Stimulated activated naive CD4-positive, alpha-beta T cell treated with Interleukin-2 at 50 U/mL for 16 hours (primary cell): ENCODE measurements at places on chromosomes 3 and 15.

DNA sequence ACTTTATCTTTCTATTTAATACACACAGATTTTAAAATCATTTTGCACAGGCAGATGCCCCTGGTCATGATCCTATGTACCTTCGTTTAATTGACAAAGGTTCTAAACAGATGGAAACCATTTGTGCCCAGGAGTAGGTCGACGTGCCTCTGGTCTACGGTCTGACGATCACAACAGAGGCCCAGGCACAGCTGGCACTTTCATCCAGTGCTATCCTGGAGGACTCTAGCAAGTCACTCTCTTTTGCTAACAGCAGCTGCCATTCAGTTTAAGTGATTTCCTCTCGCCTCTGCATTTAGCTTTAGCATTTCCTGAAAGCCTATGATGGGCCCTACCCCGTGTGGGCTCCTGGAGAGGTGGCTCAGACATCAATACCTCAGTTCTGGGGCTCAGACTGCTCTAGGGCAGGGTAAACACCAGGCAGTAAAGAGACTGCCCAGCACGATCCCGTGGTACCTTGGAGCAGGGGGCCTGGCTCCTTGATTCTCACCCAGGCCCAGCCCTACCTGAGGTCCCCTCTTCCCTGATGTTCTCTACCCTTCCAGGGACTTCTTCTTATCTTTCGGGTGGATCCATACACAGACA, 83.2 kb upstream of the SNRPA1 start:
- DNase-seq, result no peak

DNA sequence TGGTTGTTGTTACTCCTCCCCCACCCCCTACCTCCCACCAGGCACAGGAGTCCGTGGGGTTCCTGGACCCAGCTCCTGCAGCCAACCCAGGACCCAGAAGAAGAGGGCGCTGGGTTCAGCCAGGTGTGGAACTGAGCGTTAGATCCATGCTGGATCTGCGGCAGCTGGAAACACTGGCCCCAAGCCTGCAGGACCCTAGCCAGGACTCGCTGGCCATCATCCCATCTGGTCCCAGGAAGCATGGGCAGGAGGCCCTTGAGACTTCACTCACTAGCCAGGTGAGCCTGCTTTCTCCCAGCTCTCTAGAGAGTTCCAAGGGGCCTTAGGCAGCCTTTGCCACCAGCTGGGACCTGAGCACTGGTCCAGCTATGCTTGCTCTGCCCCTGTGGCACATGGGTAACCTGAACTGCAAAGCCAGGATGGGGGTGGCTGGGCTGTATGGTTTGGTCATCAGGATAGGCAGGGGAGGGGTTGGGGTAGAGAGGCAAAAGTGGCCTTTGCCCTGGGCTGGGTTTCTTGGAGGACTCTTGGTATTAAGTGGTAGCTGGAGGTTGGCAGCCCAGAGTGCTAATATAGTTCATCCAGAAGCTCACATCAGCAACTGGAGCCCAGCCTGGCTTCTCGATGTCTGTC, 7.0 kb upstream of the JMJD7 start:
- no peak for DNase-seq

- peak; percentile 81 for DNase-seq
Measured at GRCh38 chr15:66387163-66388042, 691 bp downstream of the MAP2K1 start.

DNA sequence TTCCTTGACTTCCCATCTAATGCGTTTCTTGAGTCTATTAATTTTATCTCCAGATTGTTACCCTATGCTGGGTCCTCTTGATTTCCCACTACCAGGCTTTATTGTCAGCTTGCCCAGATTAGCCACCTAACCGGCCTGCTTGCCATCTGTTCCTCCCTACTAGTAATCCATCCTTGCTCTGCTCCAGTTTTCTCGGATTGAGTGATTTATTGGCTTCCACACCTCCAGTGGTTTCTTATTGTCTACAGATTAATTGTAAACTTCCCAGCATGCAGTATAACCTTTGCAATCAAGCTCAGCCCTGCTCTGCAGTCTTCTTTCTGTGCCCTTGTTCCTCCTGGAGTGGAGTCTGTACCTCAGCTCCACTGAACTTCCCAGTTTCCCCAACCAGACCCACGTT, 63.4 kb downstream of the ARHGEF26 start:
- DNase-seq, result no peak

DNA sequence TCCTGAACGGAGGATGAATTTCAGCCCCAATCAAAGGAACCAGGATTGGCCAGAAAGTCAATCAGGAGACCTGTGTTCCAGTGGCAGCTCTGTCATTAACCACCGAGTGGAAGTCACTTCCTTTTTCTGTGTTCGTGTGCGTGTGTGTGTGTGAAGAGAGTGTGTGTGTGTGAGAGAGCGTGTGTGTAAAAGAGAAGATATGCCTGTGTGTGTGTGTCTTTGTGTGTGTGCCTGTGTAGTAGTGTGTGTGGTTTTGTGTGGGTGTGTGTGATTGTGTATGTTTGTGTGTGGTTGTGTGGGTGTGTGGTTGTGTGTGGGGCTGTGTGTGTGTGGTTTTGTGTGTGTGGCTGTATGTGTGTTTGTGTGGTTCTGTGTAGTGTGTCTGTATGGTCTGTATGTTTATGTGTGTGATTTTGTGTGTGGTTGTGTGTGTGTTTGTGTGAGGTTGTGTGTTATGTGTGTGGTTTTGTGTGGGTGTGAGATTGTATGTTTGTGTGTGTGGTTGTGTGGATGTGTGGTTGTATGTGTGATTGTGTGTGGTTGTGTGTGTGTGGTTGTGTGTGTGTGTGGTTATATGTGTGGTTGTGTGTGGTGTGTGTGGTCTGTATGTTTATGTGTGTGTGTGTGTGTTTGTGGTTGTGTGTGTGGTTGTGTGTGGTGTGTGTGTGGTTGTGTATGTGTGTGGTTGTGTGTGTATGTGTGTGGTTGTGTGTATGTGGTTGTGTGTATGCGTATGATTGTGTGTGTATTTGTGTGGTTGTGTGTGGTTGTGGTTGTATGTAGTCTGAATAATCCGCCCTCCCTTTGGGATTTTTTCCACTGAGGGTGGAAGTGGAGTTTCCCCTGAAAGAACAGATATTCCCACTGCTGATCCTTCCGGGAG, 314.4 kb downstream of the SHQ1 start:
- no peak for DNase-seq

GRCh38 chr3:118974356-118975097, 60.1 kb downstream of the IGSF11 start:
- no peak for DNase-seq

GRCh38 chr3:56398659-56399058, 69.6 kb downstream of the ERC2 start:
- DNase-seq, result no peak

DNA sequence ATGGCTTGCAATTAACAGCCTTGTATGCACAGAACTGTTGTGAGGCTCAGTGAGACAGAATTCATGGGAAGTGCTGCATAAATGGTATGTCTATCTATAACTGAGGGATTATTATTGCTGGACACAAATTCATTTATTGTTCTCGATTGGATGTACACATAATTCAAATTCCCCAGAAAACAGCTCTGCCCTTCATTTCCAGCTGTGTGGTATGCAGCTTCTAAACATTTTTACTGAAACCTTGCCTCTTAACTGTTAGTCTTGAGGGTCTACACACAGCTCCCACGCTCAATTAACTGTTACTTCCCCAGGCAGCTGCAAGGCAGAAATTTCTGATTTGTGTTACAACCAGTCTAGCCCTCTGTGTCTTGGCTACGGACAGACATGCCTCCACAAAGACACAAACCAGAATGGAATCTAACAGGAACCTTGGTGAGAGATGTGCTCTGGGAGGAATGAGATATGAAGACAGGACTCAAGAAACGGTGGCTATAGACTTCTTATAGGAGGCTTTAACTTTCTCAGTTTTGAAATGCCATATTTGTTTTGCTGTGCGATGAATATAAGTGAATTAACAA, 139.7 kb upstream of the TBL1XR1 start:
- DNase-seq, result no peak

DNA sequence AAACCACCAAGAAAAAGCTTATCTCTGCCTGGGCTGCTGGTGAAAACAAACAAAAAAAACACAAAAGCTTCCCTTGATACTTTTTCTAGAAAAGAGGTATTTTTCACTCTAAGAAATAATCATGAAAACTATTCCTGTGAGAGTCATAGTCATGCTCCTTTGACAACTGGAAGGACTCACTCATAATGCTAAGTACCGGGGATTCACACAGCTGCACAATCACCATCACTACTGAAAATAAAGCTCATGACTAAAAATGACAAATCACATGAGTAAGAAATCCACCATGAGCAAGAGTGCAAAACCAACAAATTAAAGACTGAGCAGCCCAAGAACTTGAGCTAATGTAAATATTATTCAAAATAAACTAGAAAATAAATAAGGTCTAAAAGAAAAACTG, 10.6 kb upstream of the POU1F1 start:
- no peak for DNase-seq

DNA sequence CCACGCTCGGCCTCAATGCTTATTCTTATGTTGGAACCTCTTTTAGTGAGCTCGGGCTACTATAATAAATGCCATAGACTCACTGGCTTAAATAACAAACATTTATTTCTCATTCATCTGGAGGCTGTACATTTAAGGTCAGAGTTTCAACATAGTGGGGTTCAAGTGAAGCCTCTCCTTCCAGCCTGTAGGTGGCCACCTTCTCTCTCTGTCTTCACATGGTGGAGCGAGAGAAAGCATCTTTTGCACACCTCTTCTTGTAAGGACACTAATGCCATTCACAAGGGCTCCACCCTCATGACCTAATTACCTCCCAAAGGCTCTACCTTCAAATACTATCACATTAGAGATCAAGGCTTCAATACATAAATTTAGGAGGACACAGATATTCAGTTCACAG, 520.3 kb upstream of the EPHA6 start:
- no peak for DNase-seq

- no peak for DNase-seq
Measured at GRCh38 chr3:39295184-39295775, 15.4 kb upstream of the CX3CR1 start.

GRCh38 chr3:102089904-102090720, 240.8 kb downstream of the NFKBIZ start:
- no peak for DNase-seq

GRCh38 chr3:86845726-86846125, 145.2 kb downstream of the VGLL3 start:
- no peak for DNase-seq

- no peak for DNase-seq
Measured at GRCh38 chr3:10635446-10636076, 130.2 kb upstream of the ATP2B2 start.

GRCh38 chr3:169636928-169637327, 26.6 kb downstream of the MECOM start:
- no peak for DNase-seq

DNA sequence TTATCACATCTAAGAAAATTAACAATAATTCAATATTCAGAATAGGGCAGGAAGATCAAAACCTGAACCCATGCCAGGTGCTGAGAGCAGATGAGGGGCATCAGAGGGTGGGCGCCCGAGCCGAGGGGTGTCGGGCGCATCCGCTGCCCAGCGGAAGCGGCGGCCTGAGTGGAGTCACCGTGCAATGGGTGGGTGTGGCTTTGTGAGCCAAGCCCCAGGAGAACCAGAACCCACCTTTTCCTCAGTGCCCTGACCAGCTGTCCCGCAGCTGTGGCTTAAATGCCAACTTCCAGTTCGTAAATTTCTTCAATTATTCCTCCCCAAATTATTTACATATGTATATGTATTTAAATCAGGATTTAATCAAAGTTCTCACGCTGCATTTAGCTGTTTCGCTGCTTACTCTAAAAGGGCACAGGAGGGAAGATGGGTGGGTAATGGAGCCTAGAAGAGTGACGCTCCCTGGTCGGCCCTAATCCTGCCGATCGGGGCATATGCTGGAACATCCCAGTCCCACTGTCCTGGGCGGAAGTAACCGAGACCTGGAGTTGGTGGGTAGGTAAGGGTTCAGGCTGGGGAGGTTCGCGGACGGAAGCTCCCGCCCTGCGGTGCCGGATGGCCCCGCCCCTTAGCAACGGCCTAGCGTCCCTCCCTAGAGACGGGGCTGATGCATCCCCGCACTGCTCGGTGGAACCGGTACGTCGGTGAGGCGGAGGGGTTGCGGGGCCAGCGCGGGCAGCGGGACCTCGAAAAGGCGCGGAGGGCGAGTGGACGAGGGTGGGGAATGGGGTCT, 1.3 kb downstream of the DNAH1 start:
- peak; percentile 57 for DNase-seq

GRCh38 chr15:42130246-42130986, 26.0 kb downstream of the PLA2G4F start:
- no peak for DNase-seq

DNA sequence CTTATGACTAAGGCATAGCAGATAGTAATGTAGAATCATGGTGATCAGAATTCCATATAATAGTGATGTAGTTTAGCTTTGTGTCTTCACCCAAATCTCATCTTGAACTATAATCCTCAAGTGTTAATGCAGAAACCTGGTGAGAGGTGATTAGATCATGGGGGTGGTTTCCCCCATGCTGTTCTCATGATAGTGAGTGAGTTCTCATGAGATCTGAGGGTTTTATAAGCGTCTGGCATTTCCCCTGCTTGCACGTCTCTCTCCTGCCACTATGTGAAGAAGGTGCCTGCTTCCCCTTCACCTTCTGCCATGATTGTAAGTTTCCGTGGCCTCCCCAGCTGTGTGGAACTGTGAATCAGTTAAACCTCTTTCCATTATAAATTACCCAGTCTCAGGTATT, 138.7 kb upstream of the CBLB start:
- no peak for DNase-seq

- no peak for DNase-seq
Measured at GRCh38 chr3:102329066-102329465, 105.7 kb upstream of the ZPLD1 start.

DNA sequence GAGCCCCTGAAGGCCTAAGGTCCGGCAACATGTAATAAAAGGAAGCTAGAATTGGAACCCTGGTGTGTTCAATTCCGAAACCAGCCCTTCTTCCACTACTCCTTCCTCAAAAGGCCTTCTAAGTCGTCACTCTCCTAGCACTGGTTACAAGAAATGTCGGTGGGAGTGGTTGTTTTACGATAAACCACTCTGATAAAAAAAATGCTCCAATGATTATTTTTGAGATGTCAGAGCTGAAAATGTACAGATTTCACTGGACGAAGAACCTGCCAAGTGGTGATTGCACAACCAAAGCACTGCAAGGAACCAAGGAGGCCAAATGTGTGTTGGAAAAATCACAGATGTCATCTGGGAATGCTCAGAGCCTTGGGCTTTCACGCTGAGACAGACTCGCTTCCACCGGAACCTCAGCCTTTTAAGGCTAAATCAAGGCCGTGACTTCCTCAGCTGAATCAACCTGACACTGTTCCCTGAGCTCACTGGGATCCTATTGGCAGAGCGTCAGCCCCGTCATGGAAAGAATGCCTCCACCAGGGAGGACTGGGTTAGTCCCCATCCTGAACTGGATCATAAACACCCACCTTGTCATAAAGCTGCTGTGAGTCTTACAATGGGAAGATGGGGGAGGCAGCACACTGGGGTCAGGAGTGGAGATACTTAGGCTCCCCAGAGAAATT, 108.1 kb upstream of the THBS1 start:
- DNase-seq, result no peak

- DNase-seq, result no peak
Measured at GRCh38 chr3:128254967-128255366, 101.7 kb downstream of the EEFSEC start.

- DNase-seq, result no peak
Measured at GRCh38 chr3:110697961-110698360, 373.7 kb upstream of the NECTIN3 start.
